ENCODE measurements at places on chromosomes 1 and 21.

DNA sequence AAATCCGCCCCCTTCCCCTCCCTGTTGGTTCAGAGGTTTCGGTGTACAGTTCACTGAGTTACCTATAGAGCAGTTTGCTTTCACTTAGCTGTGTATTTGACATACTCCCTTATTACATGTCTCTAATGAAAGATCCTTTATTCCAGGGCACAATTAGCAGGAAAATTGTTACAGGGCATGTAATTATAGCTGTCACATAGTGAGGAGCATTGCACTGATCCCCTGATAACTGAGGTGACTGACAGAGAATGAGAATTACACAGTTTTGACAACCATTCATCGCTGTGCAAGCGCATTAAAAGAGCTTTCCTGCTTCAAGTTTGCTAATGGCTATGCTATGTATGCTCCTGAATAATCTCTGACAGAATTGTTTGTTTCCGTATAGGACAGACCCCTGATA, 26.9 kb downstream of the DAP3 start:
- H3K4me1 ChIP-seq, result no peaks in the 10 kb centered on the region
- no peaks in the 10 kb centered on the region for H3K36me3 ChIP-seq
- no peak overlapping the region for H3K4me3 ChIP-seq

- peaks cover 25% of the 10 kb centered on the region for H3K4me1 ChIP-seq
- no peaks in the 10 kb centered on the region for H3K27me3 ChIP-seq
- H3K4me3 ChIP-seq, result no peak overlapping the region
- no peak for DNase-seq
- no peak overlapping the region for H3K27ac ChIP-seq
Observed at GRCh38 chr1:205917466-205918238, 25.6 kb downstream of the SLC26A9 start.

GRCh38 chr1:91851130-91852010, 34.6 kb downstream of the TGFBR3 start:
- no peaks in the 10 kb centered on the region for H3K36me3 ChIP-seq
- H3K4me3 ChIP-seq, result no peak overlapping the region
- no peaks in the 10 kb centered on the region for H3K27me3 ChIP-seq
- peaks cover 12% of the 10 kb centered on the region for H3K4me1 ChIP-seq
- peak overlapping the region; percentile 79 for H3K27ac ChIP-seq

DNA sequence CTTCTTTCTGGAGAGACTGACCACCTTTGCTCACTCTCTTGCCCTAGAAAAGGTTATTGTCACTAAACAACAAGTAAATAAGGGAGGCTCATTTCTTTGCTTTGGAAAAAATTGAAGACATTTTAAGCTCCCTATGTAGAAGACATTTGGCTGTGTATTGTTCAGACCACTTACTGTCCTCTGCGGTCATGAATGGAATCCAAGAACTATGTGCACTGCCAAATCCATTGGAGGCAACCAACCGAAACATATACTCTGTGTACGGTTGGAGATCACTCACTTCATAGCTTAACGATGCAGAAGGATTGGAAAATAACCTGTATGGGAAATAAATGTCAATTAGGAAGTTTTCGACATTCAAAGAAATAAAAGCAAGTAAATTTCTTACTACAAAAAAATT, 332.8 kb downstream of the KCTD3 start:
- H3K27ac ChIP-seq, result no peak overlapping the region
- no peak for DNase-seq
- H3K27me3 ChIP-seq, result no peaks in the 10 kb centered on the region
- H3K4me3 ChIP-seq, result no peak overlapping the region

DNA sequence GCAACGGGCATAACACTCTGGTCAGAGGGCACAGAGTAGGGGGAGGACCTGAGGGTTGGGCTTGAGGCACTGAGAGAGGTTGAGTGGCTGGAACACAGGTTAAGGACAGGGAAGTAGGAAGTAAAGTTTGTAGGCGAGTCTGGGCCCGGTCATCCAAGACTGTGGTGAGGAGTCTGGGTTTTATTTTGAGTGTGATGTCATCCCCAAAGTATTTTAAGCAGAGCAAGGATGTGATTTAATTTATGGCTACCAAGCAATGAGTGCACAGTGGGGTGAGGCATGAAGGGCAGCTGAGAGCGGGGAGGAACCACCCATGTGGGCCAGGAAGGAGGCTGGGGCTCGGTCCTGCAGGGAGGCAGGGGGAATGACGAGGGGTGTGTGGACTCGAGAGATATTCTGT, 11.2 kb upstream of the VWA5B1 start:
- H3K27ac ChIP-seq, result no peak overlapping the region
- no peak for DNase-seq
- no peaks in the 10 kb centered on the region for H3K27me3 ChIP-seq
- H3K4me1 ChIP-seq, result no peaks in the 10 kb centered on the region

DNA sequence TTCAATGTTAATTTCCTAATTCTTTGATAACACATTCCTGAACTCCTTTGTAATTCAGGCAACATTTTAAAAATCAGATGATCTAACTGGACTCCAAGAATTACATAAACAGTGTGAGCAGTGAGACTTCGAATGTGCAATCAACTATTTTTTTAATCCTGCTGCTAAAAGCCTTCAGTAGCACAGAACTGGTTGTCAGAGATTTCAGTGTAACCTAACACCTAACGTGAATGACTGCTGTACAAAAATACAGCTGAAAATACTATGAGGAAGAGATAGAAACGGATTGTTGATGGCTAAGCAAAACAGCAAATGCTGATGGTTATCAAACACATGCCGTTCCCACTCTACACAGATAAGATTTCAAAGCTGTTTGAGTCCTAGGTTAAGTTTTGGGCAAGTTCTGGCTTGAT, 46.1 kb downstream of the APP start:
- peak overlapping the region; percentile 54 for H3K27ac ChIP-seq
- no peaks in the 10 kb centered on the region for H3K27me3 ChIP-seq

DNA sequence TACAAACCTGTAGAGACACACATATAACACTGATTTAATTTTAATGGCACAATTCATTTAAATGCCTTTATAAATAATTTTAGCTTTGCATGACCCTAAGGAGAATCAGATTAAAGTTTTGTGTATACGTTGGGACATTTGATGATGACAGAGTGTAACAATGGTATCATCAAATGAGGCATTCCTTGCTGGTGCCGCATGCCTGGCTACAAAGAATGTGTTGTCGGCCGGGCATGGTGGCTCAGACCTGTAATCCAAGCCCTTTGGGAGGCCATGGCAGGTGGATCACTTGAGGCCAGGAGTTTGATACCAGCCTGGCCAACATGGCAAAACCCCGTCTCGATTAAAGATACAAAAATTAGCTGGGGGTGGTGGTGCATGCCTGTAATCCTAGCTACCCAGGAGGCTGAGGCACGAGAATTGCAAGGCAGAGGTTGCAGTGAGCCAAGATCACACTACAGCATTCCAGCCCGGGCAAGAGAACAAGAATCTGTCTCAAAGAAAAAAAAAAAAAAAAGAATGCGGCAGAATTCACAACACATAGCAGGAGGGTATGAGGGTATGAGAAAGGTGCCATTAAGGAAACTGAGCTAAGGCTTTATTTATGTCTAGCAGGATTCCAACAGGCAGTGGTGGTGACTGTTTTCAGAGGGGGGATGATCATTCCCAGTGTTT, 58.9 kb downstream of the PTPN14 start:
- no peak overlapping the region for H3K4me3 ChIP-seq
- DNase-seq, result no peak
- H3K27me3 ChIP-seq, result no peaks in the 10 kb centered on the region
- H3K36me3 ChIP-seq, result no peaks in the 10 kb centered on the region

GRCh38 chr1:8595941-8596340, 221.5 kb downstream of the RERE start:
- H3K4me3 ChIP-seq, result no peak overlapping the region
- DNase-seq, result no peak
- no peak overlapping the region for H3K27ac ChIP-seq
- H3K36me3 ChIP-seq, result no peaks in the 10 kb centered on the region

DNA sequence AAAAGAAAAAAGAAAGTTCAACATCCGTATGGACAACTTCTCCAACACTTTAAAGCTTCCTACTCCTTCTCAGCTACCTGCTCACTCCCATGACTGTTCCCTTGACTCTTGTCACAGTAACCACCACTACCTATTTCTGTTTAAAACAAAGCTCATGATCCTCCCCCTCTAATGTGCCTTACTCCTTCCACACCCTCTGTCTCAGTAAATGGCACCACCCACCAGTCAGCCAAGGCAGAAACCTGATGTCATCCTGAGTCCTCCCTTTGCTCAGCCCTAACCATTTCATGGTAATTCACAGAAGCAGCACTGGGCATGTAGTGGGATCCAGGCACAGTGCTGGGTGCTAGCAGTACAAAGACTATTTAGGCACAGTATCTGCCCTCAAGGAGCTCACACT, 63.0 kb upstream of the PPM1J start:
- H3K4me3 ChIP-seq, result no peak overlapping the region
- no peaks in the 10 kb centered on the region for H3K4me1 ChIP-seq

GRCh38 chr1:198662821-198663220, 24.0 kb downstream of the PTPRC start:
- no peak overlapping the region for H3K27ac ChIP-seq
- H3K4me1 ChIP-seq, result no peaks in the 10 kb centered on the region
- no peaks in the 10 kb centered on the region for H3K36me3 ChIP-seq
- no peak overlapping the region for H3K4me3 ChIP-seq

GRCh38 chr1:236058141-236058934, 6.6 kb downstream of the NID1 start:
- no peaks in the 10 kb centered on the region for H3K27me3 ChIP-seq
- no peak overlapping the region for H3K4me3 ChIP-seq
- H3K4me1 ChIP-seq, result peaks cover 6% of the 10 kb centered on the region
- no peak for DNase-seq
- no peak overlapping the region for H3K27ac ChIP-seq
- no peaks in the 10 kb centered on the region for H3K36me3 ChIP-seq

Measured in testis (tissue), 5 donors.